ENCODE measurements at places on chromosomes 7 and 10.

DNA sequence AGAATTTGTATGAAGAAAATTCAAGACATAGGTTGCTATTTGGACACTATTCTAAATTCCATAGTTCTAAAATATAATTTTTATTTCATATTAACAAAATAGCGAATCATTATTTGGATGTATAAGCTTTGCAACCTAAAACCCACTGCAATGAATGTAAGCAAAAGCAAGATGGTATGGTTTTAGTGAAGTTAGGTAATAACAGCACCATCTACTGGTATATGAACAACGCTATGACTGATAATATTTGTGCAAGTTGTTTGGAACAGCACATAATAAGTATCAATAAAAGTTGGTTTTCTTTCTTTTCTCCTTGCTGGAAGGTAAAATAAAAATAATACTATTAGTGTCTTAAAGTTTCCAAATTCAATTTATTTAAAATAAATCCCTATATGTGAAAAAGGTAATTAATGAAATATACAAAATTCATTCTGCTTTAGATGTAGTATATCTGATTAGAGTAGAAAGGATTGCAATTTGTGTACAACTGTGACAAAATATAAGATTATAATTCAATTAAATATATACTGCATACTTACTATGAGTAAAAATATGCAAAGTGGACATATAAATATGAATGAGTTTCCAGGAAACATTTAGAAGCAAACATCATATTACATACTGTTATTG, 79.0 kb upstream of the LSM8 start:
- DNase-seq = no peak

DNA sequence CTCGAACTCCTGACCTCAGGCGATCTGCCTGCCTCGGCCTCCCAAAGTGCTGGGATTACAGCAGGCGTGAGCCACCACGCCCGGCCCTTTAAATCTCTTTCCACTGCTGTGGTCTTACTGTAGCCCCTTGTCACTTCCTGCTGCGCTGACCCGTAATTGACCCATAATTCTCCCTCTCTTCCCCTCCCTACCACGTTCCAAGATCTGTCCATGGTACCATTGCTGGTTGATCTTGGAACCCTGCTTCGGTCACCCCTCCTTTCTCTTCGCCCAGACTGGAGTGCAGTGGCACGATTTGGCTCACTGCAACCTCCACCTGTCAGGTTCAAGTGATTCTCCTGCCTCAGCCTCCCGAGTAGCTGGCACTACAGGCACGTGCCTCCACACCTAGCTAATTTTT, 6.5 kb downstream of the POR start:
- no peak for DNase-seq

DNA sequence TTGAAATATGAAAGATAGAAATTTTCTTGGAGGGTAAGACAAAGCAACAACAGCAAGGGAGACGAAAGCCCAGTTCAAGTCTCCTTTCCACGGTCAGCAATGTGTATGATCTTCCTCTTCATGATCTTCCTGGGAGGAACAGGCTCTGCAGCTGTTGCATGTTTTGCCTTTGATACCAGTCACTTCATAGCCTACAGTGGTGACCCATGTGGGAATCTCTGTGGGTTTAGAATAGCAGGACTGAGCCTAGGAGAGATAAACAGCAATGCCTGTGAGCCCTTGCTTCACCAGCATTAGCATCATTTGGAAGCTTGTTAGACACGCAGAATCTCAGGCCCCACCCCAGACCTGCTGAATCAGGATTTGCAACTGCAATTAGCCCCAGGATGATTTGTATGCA, 31.8 kb downstream of the STAMBPL1 start:
- DNase-seq = no peak

DNA sequence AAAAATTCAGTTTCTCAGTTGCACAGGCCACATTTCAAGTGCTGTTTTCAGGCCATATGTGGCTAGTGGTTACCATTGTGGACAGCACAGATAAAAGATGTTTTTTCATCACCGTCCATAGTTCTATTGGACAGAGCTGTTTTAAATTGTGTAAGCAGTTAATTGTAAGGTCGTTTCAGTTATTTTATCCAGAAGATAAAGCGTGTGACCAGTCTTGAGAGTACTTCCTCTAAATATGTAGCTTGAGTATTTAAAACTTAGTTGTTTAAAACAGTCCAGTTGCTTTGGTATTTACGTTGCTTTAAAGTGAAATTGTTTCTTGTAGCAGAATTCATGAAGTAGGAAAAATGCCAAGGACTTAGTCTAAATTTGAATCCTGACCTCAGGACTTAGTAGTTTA, 66.9 kb downstream of the ZNRF2 start:
- DNase-seq = no peak

- no peak for DNase-seq
These were observed 45.5 kb downstream of the MYOF start for GRCh38 chr10:93436591-93437085.

DNA sequence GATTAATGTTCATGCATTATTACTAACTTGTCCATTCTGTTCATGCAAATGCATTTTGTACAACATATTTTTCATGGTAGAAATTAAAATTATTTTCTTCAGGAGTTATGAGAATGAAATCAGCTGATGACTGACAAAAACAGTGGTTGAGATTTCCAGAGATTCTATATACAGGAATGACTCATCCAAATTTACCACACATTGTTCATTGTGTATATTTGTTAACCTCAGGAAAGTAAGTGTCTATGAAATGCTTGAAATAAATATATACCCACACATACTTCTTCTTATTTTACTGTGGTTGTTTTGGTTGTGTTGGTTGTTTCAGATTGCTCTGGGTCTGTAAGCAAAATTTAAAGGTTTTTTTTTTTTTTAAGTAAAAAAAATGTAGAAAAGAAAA, 108.1 kb upstream of the SP8 start:
- no peak for DNase-seq

Measured in activated CD4-positive, alpha-beta T cell treated with anti-CD3 and anti-CD28 coated beads for 4 hours (primary cell).